Right atrium auricular region (tissue), 2 donors: ENCODE measurements at places on chromosomes 12 and 14.

- DNase-seq: no peak
Observed at GRCh38 chr14:105748204-105748578, 221.8 kb downstream of the TMEM121 start.

DNA sequence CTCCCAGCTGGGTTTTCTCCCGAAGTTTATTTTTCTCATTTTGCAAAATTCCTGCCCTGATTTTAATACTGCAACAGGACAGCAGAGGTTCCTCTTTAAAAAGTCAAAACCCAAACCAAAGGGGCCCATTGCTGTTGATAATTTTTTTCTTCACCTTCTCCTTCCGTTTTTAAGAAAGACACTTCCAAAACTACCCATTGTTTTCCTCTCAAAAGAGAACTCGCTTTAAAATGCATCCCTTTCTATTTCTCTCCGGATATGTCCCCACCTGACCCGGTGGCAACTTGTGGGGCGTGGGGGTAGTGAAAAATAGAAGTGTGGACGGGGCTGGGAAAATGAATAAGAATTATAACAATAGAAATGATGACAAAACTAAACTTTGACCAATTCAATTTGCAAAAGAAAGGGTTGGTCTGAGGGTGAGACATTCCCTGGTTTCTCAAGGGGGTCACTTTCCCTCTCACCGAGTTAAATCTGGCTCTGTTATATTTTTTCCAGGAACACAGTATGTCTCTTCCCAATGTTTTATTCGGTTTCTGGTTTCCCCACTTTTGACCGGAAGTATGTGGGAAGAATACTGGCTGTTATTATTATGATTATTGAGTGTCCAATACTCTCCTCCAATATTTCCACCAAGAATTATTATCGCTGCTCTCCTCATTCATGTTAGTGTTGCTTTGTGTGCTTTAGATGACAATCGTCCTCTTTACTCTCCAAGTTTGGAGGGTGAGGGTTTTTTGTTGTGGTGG is 4.1 kb upstream of the TBX5 start:
- no peak for DNase-seq

DNA sequence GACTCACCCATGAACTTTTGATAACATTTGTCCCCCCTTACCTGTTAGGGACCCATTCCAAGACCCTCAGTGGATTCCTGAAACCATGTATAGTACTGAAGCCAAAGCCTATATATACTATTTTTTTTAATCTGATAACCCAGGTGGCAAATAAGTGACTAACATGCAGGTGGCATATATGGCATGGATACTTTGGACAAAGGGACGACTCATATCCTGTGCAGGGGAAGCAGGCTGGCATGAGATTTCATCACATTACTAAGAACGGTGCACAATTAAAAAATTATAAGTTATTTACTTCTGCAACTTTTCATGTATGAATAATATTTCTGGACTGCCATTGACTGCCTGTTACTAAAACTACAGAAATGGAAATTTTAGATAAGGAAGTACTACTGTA is 880.1 kb upstream of the FBXO33 start:
- DNase-seq: no peak

GRCh38 chr12:5040368-5040767 is 3.3 kb upstream of the KCNA5 start:
- no peak for DNase-seq

DNA sequence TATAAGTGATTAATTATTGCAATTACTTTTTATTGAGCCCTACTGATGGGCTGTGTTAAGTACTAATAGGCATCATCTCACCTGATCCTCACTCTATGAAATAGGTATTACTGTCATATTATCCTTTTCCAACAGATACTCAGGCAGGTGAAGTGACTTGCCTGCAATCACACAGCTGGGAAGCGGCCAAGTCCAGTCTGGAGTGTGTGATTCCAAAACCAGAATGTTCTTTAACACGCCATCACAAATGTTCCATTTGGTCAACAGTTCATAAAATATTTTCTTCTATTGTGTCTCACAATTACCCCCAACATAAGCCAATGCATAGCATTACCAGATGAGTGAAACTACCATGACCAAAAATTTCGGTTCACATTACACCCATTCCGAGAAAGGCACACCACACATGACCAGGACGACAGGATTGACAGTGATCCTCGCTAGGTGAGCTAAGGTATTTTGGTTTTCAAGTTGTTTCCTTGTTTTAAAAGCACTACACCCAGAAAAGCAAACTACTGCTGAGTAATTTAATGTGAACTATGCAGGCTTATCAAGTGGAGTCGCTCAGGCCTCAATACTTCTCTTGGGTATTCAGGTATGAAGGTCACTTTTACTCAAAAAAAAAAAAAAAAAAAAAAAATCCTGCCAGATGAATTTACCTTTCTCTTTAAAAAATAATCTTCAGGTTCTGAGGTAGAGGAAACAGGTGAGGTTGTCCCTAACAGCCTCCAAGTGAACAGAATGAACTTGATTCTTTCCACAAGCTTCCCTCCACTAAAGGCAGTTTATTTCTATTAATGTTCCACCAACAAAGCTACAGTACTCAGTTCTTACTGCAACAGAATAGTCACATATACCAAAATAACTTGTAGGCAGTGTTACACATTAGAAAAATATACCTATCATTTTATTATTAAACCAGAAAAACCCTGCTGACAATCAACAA is 2.4 kb downstream of the VPS37B start:
- DNase-seq: no peak

DNA sequence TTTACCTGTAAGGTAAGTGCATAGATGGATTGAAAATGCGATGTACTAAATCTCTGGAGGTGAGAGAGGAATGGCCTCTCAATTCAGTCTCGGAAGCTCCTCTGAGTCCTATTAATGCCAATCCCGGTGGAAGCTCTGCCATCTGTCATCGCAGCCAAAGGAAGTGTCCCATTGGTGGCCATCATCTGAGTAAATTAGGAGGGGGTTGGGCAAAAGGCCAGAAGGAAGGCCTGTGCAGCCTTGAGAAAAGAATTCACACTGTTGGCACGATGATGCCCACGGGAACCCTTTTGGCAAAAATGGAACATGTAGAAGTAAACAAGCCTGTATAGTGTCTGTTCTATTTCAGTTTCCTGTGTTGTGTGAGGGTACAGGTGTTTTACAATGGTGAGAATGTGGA is 494.8 kb downstream of the NELL2 start:
- DNase-seq: no peak

DNA sequence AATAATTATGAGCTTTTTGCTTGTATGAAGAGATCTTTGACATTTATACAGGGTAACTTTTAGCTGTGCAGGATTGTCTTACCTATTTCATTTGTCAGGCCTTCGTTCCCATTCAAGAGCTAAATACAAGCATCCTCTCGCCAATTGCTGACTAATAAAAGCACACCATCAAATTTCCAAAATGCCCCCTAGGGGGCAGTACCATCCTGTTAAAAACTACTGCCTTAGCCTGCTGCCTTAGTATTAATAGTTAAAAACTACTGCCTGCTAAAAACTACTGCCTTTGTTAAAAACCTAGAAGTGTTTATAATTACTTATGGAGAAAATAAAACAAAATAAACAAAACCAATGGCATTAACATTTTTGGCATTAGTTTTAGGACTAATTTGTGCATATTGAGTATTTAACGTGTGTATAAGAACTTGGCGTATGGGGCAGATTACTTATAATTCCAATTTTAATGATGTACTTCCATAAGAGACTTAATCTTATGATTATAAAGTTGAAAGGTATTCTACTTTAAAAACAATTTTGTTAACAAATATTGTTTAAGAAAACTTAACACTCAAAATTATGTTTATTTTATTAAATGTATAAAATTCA is 3.0 kb upstream of the IFI27L2 start:
- DNase-seq: peak; percentile 75

DNA sequence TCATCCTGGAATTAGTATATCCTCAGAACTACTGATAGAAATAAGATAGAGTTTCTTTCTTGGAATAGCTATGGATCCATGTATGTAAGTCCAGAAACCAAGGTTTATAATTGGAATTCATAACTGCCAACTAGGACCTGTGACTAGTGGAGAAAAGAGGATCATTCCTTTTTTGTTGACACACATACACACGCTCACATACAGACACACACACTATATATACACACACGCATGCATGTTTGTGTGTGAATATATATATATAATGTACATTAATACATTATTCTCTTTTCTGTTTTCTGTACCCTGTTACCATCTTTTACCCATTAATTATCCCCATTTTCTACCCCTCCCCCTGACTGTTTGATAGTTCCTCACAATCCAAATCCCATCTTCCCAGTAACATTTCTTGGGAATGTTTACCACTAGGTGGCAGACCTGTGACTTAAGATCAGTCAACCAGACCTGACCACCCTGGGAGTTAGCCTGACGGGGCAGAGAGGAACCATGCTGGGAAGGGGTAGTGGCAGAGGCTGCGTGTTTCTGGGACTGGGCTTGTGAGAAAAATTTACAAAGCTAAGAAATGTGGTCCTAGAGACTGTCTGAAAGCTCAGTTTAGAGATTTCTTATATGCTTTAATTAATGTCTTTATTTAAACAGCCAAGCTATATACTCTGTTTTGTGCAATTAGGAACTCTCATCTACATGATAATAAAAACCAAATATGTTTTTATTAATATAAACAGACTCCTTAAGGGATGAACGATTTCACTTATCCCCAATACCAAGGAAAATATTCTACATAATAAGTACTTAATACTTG is 308.0 kb downstream of the PPFIA2 start:
- no peak for DNase-seq

DNA sequence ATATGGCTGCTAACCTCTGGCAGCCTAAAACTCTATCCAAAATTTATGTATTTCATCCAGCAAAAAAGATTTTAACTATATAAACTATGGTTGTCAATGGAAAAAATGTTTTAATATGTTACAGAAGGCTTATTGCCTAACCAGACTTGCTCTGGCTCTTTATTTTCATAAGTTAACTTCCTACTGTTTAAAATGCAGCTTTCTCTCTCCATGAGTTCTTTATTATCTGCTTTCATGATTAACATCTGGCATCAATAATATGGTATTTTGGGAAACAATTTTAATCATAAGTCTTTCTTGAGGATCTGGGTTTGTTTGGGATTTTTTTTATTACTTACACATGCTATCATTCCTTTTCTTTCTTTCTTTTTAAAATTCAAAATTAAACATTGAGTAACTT is 20.5 kb downstream of the KERA start:
- no peak for DNase-seq

DNA sequence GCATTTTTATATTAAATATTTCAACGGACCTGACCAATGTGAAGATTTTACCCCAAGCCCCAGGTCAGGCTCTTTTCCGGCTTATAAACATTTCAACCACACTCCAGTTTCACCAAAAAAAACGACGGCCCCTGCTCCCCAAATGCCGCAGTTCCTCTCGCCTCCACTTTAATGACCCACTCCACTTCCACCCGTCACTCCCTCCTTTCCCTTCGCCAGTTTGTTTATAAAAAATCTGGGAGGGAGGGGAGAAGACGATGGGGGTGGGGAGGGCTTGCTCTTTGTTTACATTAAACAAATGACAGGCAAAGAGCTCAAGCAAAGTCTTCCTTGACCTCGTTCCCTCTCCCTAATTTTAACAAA is 5.4 kb downstream of the SIX6 start:
- DNase-seq: no peak

- no peak for DNase-seq
Observed at GRCh38 chr14:29928117-29928640, 532 bp upstream of the PRKD1 start.
